Astrocyte of the cerebellum (primary cell): ENCODE measurements at places on chromosomes 12 and 14.

DNA sequence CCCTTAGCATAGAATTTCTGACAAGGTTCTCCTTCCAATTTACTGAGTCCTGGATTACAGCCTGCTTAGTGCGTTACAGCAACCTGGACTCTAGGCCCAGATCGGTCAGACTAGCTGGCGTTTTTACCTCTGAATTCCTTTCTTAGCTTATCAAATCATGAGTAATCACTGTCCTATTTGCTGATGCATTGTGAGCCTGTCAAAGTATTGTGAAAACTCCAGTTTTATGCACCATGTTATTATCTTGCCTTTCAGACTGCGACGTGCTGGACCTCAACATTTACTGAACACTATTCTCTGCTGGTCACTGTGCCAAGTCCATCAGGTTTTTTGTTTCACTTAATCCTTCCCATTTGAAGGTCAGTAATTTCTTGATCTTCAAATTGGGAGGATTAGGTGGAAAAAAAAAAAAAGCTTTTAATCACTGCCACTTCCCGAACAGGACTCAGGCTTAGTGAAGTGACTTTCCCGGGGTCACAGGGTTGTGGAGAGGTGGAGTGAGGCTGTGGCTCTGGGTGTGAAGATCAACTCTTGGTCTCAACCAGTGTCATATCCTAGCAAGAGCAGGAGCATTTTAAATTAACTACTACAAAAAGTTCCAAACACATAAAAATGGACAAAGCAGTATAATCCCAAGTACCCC is 31.2 kb downstream of the FBXO21 start:
- no peak for DNase-seq

DNA sequence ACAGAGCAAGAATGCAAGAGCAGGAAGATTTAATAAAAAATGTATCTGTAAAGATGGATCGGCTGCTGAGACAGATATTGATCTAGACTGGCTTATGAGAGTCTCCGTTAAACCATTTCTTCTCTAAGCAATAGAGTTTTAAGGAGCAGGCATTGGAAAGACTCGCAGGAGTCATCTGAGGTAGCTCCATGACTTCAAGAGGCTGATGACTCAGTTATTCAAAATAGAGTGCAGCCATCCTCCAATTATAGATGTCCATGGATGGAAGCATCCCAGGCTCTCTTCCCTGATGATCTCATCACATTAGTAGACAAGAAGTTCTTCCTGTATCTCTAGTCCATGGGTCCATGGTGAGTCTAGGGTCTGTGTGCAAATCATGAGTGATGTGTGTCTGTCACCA is 638.3 kb upstream of the TMEM132C start:
- DNase-seq = no peak

GRCh38 chr12:31859232-31859977 is 99.8 kb upstream of the RESF1 start:
- no peak for DNase-seq

DNA sequence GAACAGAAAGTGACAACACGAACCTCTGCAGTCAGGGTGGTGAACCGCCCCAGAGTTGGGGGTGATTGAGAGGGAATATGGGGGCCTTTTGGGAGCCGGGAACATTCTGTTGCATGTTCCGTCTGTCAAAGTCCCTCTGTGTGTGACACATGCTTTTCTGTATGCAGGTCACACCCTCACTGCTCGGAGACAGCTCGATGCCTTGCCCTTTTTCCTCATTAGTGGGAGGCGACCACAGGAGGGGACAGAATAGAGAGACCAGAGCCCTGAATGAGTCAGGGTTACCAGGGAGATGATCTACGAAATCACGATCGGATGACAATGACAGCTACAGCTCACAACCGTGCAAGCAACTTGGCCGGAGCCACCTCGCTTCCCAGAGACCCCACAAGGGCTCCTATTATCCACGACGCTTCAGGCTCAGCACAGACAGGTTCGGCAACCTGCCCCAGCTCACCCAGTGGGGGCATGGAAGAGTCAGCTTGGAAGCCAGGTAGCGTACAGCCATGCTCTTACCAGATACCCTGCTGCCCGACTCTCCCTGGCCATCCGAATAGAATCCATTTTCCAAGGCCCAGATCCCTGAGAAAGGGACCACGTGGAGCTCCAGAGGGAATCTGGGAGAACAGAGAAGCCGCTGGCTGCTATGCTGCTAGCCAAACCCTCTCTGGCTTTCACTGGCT is 38.8 kb downstream of the TESC start:
- no peak for DNase-seq

DNA sequence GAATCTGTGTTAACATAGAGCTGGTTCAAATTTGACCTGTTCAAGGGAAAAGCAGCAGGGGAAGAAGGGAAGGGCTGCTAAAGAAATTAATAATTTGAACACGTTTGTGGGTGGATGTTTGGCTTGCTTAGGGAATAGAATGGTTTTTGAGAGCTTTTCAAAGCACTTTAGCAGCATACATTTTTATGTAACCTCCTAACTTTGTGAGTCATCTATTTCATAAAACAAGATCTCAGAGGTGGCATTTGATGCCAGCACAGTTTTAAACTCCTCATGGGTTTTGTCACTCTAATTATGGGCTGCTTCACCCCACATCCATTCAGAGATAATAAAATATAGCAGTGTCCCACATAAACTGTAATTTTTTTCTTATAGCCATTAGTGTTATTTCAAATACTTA is 143.8 kb downstream of the ACSS3 start:
- no peak for DNase-seq

DNA sequence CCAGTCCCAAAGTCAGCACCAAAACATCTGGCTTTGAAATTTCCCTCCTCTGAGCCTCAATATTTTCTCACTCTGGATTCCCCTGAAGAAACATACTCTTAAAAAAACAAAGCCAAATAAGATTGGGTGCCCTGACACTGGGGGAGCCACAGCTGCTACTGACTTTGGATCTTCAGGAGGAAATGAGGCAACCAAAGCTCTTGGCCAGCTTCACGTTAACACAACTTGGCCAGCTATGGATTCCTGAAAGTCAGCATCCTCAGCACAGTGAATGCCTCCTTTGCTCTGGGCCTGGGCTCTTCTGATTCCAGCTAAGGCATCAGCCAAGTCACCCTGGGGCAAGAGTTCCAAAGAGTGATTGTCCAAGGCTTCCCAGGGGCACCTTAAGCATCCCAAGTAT is 254.8 kb downstream of the ANO2 start:
- no peak for DNase-seq

- no peak for DNase-seq
These were observed 1077.2 kb downstream of the VRK1 start for GRCh38 chr14:97874394-97874793.
